Activated T-helper 17 cell treated with anti-CD3 and anti-CD28 coated beads, Interleukin-2, amount 50 U/mL, for 72 hours (primary cell): ENCODE measurements at places on chromosomes 12 and 14.

DNA sequence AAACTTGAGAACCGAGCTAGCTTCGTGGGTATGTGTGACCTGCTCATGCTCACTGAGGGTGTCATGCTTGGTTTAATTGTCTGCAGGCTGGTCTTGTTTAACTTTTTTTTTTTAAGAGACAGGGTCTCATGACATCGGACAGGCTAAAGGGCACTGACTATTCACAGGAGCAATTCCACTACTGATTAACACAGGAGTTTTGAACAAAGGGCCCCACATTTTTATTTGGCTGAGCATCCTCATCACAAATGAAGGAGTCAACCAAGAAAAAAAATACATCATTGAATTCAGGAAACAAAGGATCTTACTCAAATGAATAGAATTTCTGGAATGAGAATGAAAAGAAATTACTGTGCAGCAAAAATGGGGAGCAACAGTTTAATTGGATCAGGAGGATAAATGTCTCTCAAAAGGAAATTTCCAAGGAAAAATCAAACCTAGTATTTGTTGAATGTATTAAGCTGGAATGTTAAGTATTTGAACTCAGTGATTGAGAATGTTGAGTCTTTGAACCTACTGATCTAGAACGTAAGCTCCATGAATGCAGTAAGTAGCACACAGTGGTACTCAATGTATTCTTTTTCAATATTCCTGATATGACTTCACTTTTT, 20.8 kb upstream of the PYROXD1 start:
- no peak for ATAC-seq

DNA sequence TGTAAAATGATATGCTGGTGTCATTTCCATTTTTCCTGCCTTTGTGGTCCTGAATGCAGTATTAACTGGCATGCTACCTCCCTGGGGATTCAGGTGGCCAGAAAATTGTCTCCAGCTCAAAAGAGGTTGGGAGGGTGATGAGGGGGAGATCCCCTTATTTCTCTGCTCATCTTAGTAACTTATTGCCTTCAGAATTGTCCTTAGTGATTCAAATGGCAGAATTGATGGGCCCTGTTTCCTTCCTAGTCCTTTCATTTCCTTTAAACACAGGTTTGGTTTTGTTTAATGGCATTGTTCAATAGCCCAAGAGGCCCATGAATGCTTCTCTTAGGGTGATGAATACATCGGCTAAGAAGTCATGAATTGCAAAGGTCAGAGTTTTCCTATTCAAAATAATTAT, 207.0 kb downstream of the SLC41A2 start:
- no peak for ATAC-seq

DNA sequence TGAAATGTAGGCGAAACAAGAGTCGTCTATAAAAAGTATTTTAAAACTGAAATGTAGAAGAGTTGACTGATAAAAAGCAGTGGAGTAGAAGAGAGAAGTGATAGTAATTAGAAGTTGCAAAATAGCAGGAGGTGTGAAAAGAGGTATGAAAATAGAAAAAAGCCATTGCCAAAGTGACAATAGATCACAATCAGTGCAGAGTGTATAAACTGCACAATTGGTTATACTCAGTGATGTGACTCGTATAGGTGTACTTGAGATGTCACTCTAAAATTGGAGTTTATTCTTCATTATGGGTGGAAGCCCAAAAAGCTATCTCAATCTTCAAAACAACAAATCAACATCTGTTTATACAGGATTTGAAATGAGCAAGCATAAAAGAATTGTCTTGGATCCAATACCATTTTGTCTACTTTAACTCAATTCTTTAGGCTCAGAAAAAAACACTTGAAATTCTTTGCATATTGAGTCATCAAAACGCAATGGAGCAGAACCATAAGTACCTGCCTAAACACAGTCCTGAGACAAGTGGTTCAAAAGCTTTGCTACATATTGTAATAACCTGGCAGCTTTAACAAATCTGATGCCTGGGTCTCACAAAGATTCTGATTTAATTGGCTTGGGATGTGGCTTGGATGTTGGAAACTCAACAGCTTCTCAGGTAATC, 8.8 kb downstream of the IKBIP start:
- no peak for ATAC-seq

- ATAC-seq: no peak
These were observed 53.8 kb downstream of the PHETA1 start for GRCh38 chr12:111314953-111315539.

DNA sequence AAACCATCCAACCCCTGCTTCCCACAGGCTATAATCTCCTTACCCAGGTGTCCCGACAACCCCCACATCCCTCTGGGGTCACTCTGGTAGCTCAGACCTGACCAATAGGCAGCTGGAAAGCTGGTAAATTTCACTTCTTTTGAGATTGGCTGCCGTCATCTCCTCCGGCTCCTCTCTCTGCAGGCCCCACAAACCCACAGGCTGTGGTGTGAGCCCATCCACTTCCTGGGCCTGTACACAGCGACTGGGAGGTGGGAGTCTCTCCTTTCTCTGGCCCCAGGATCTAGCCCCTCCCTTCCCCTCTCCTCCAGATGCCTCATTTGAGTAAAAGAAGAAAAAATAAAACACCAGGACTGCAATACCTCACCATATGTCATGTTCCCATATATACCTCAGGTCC, 709 bp downstream of the INHBC start:
- no peak for ATAC-seq

DNA sequence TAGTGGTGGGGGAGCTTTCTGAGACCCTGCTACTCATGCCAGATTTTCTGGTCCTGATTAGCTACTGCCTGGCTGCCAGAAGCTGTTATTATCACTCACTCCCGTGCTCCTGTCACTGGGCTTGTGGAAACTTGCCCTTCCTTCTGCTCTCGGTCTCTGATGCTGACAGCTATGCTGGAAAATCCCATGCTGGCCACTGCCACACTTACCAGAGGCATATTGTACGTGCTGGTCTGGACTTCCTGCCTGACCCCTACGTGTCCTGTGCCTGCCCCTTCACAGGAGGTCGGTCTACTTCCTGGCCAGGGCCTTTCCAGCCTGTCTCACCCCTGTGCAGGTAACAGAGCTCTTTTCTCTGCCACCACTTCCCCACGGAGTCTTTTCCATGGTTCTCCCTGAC, 149.4 kb upstream of the PLEKHG7 start:
- peak; percentile 11 for ATAC-seq

GRCh38 chr14:22200977-22201605, 387.9 kb downstream of the DAD1 start:
- ATAC-seq: peak; percentile 62

DNA sequence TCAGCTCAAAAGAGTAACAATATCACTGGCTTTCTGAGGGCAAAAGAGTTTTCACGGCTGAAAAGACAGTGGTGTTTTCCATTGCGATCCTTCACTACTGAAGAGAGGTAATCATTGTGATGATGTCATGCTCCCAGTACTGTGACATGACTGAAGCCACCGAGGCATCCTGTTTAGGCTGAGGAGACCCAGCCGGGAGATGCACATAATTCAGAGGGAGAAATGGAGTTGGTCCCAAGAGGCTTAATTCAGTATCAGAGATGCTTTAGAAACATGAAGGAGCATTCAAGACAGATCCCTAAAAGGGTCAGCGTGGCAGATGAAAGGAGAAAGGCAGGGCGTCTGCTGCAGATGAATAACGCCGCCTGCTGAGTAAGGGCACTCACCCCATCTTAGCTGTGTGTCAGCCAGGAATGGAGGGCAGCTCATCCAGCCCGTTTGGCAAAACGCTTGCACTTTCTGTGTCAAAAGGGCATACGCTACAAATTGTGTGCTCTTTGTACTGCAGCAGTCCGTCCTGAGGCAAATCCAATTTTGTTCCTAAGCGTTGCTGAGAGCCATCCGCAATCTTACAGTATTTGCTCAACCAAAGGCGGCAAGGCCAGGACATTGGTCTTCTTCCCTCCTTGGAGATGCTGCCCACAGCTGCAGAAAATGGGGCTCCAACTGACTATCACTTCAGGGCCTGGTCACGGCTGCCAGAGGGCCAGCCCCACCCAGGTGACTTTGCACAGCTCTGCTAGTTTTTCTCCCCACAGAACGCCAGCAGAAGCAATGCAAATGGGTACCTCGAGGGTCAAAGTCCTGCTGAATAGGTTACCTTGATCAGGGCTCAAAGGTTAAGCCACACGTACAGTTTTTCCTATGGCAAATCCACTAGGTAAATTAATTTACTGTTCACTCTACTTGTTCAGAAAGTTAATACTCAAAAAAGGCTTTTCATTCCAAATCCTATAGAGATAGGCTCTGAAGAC, 23.5 kb downstream of the CCDC92 start:
- no peak for ATAC-seq

DNA sequence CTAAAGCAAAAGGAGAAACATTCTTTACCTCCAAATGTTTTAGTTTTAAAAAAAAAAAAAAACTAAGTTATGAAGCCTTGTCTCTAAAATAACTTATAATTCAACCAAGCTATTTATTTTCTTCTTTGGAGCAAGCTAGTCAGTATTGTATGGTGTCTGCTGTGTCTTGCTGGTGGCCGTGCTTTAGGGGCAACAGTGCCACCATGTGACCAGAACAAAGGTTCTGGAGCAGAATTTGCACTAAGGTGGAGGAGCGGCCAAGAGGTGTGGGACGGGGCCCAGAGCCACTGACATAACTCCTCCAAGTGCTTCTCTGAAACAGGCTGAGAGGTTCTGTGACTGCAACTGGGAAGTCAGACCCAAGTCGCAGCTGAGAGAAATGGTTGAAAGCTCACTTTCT, 4.5 kb downstream of the FICD start:
- no peak for ATAC-seq

DNA sequence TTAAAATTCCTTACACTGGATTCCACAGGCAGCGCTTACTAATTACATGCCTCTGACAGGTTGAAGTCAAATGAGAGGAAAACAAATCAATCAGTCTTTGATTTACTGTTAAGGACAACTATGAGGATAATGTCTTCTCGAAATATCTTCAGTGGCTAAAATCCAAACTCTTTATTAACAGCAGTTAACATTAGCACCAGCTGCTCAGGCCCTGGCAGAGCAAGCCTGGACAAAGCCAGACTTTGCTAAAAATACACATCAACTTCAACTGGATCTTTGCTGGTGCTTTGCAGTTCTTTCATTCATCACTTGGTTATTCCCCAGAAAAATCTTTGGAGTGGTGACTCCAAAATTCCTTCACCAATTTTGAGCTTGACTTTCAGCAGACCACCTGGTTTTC, 98.7 kb downstream of the HECTD4 start:
- ATAC-seq: no peak

- no peak for ATAC-seq
These were observed 1130.5 kb upstream of the FLRT2 start for GRCh38 chr14:84399296-84399910.

GRCh38 chr12:19154686-19155085, 25.2 kb downstream of the PLEKHA5 start:
- ATAC-seq: no peak

GRCh38 chr14:29054119-29054518, 287.5 kb downstream of the FOXG1 start:
- no peak for ATAC-seq

- ATAC-seq: peak; percentile 29
These were observed 107.4 kb downstream of the TSHR start for GRCh38 chr14:81062816-81063215.
